ENCODE measurements at places on chromosomes 2 and 18.

GRCh38 chr2:171882089-171882769, 11.8 kb downstream of the SLC25A12 start:
- DNase-seq, result no peak

DNA sequence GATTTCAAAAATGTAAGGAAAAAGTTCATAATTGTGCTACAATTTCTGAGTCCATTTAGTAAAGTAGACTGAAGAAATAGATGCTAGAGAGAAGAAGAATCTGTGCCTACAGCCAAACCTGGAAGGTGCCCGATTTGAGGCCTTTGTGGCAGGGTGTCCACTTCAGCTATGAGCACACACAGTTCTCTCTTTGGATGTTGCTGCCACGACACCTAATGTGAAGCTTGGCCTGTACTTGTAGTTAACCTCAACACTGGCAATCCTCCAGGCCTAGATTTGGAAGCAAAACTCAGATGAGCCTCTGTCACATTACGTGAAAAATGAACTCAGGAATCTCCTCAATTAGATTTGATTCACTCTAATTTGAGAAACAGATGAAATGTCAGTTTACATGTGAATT, 90.1 kb upstream of the LRP1B start:
- DNase-seq, result no peak

DNA sequence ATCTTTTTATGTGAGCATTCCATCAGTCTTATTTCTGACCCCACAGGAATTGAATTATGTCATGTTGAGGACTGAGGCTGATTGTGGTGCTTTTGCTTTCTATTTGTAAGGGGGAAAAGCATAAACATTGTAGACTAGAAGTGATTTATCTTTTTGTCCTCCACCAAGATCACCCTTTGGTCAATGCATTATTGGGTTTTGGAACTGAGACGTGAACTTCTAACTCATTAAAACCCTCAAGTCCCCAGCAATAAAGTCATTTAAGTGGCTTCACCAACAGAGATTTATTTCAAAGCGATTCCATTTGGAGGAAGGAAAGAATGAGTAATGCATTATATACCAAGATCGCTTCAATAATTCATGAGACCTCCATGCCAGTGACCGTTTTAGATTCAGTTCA, 75.5 kb upstream of the TXNDC2 start:
- no peak for DNase-seq

DNA sequence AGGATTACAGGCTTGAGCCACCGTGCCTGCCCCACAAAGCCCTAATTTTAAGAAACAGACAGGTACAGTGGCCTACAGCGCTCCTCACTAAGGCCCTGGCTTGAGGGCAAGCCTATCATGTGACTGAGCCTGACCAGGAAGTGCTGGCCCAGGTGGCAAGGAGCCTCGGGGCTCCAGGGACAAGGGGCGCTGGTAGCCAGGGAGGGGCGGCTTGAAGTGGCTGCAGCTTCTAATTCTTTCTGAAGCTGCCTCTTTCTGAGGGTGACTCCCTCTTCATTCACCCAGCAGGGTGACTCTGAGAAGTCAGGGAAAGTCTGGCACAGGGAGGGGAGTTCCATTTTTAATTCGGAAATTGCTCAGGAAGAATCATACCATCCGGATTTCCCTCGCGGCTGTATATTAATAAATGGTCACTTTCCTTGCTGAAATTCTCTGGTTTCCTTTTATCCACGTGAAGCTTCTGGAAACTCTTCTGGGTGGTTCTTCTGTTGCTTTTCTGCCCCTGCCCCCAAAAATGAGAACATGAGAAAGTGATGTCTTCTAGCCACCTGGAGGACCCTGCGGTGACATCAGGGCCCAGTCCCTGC, 115.7 kb downstream of the FAM210A start:
- DNase-seq, result no peak

Measured in suprapubic skin (tissue), 4 donors.